ENCODE measurements at places on chromosomes 6 and 20. TPM values are rescaled to one million over a fixed set of nuclear protein-coding genes. Genes with fewer than 3 reads are reported as not detected.

DNA sequence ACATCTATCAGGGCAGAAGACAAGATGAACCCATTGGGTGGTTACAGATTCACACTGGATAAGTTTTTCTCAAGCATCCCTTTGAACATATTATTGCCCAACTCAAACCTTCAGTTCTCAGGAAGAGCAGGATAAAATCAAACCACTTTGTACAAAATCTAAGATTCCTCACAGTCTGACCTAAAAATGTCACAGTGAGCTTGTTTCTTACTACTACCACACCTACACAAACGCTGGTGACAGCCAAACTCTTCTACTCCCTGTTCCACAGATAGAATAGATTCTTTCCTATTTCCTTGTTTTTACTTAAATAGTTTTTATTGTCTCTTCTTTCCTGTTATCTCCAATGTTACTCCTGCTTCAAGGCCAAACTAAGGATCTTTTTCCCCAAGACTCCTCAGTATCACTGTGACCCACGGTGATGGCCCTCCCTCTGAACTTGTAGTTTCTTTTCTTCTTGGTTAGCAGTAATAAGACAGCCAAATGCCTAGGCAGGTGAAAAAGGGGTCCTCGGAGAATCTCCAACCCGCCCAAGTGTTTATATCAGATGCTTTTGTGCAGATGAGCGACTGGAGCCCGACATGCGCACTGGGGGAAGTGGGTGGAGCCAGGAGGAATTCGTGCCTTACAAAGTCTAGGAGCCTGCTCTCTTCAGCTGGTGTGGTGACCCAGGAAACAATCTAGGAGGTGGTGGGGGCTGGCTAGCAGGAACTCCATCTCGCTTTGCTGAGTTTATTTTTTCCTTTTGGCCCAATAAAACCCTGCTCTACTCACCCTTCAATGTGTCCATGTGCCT lies 53.4 kb downstream of the SEL1L2 start:
- no peaks in the 10 kb centered on the region for H3K4me1 ChIP-seq
- H3K27me3 ChIP-seq: no peaks in the 10 kb centered on the region
- H3K27ac ChIP-seq: no peak overlapping the region
- no peaks in the 10 kb centered on the region for H3K36me3 ChIP-seq
- H3K4me3 ChIP-seq: no peak overlapping the region
- DNase-seq: no peak

DNA sequence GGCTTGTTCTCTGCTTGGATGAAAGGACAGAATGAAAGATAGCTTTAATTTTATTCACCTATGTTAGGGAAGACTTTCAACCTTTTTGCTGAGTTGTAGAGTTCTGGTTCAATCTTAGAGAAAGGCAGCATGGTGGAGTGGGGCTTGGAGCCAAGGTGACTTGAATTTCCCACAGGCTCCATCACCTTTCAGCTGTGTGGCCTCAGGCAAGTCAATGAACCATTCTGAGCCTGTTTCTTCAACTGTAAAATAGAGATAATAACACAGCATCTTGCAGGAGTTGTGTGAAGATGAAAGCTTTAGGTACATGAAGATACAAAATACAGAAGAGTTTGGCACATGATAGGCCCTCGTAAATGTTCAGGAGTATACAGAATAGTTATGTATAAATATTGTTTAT lies 19.1 kb upstream of the DTNBP1 start:
- no peaks in the 10 kb centered on the region for H3K4me1 ChIP-seq
- no peaks in the 10 kb centered on the region for H3K27me3 ChIP-seq
- no peak overlapping the region for H3K4me3 ChIP-seq
- H3K36me3 ChIP-seq: no peaks in the 10 kb centered on the region
- no peak for DNase-seq

DNA sequence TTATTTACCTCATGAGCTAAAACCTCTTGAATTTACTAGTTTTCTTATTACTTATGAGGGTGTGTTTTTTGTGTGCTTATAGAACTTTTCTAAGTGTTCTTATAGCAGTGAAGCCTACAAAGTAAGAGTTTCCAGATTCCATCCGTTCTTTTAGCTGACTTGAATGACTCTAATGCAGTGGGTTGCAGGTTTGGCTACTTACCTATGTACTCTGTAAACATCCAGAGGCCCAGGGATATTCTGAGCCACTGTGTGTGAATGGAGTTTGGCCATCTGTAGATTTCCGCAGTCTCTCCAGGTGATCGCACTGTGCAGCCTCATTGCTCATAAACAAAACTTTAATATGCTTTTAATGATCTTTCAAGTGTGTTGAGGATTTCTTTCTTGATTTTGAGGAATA lies 157.8 kb downstream of the MYO6 start:
- H3K36me3 ChIP-seq: no peaks in the 10 kb centered on the region
- no peak overlapping the region for H3K27ac ChIP-seq
- DNase-seq: no peak
- no peaks in the 10 kb centered on the region for H3K27me3 ChIP-seq
- H3K4me3 ChIP-seq: no peak overlapping the region

- H3K4me3 ChIP-seq: no peak overlapping the region
- H3K36me3 ChIP-seq: no peaks in the 10 kb centered on the region
- no peaks in the 10 kb centered on the region for H3K27me3 ChIP-seq
- DNase-seq: no peak
- H3K27ac ChIP-seq: no peak overlapping the region
- no peaks in the 10 kb centered on the region for H3K4me1 ChIP-seq
These were observed 912.3 kb upstream of the SLC35B3 start for GRCh38 chr6:9347608-9348007.

- H3K27ac ChIP-seq: no peak overlapping the region
- no peaks in the 10 kb centered on the region for H3K36me3 ChIP-seq
- H3K4me3 ChIP-seq: no peak overlapping the region
- no peaks in the 10 kb centered on the region for H3K4me1 ChIP-seq
These were observed 655.4 kb upstream of the PTCHD4 start for GRCh38 chr6:48766349-48766748.

GRCh38 chr20:25249198-25249931 lies 1.5 kb downstream of the PYGB start:
- H3K36me3 ChIP-seq: peaks cover 53% of the 10 kb centered on the region
- H3K27ac ChIP-seq: no peak overlapping the region
- H3K4me1 ChIP-seq: peaks cover 41% of the 10 kb centered on the region
- DNase-seq: no peak

DNA sequence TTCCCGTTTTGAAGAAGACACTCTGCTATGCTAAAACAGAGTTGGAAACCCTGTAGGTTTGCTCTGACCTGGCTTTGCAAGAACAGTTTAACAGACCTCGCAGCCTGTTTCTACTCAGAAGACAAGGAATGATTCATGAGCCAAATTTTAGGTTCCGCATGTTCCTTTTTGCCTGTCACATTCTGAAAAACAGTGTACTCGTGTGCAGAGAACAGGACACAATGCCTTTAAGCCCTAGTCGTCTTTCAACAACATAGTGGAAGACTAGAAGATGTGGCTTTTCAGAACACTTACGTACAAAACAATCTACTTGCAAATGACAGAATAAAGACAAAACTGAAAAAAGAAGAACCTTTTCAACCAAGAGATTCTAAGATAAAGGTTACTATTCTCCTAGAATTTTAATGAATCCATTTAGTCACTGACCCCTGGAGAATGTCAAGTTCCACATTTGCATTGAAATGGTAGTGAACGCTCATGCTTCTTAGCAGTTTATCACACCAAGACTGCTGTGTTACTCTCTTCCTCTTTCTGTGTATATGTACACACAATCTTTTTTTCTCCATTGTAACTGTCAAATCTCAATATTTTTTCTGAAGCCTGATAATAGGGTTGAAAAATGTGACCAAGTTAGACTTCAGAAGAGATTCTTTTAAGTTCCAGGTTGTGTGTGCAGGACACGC lies 220.7 kb upstream of the NRSN1 start:
- H3K27ac ChIP-seq: no peak overlapping the region
- no peaks in the 10 kb centered on the region for H3K36me3 ChIP-seq
- no peak for DNase-seq
- H3K27me3 ChIP-seq: no peaks in the 10 kb centered on the region
- H3K4me3 ChIP-seq: no peak overlapping the region

HTR1E gene
- total RNA-seq: not detected

OOEP gene
- total RNA-seq: not detected

NRSN1 gene
- total RNA-seq: not detected
